ENCODE measurements at places on chromosomes 1 and 21.

DNA sequence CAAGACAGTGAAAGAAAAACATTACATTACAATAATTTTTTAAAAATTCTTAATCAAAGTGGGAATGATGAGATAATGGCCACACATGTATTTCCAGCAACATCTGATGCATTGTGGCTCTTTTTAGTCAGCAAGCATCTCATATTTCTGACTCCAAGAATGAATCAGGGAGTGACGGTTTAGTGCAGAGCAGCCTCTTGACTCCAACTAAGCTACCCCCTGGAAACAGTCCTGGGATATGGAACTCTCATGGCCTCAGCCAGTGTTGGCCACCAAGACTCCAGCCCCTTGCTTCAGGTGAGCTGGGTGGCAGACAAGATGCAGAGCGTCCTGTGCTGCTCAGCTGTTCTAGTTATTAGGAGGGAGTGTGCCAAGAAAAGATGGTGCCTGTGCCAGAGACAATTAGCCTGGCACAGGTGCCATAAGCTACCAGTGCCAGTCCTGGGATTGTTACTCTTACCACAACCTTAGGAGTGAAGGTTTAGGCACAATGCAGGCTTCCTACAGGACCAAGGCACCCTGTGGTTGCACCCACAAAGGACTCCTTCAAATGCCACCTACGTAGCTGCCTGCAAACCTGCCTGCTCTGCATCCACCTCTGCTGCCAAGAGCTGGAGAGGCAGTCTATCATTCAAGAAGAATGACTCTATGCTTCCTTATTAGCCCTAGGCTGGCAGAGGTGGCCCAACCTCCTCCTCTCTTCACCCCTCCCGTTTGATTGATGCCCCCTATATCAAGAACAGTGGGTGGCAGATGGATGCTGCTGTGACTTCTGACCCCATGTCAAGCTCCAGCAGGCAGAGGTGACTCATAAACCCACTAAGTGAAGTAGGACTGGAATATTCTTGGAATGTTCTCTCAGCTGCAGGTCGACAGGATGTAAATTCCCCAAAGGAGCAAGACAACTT is 6.0 kb upstream of the SEC16B start:
- DNase-seq, result peak; percentile 47
- no peak overlapping the region for H3K27ac ChIP-seq
- H3K4me3 ChIP-seq, result no peak overlapping the region
- H3K4me1 ChIP-seq, result peaks cover 6% of the 10 kb centered on the region
- H3K36me3 ChIP-seq, result no peaks in the 10 kb centered on the region

- no peak for DNase-seq
- H3K27me3 ChIP-seq, result no peaks in the 10 kb centered on the region
- no peak overlapping the region for H3K4me3 ChIP-seq
- H3K4me1 ChIP-seq, result peaks cover 22% of the 10 kb centered on the region
- H3K36me3 ChIP-seq, result no peaks in the 10 kb centered on the region
Measured at GRCh38 chr1:178109348-178110143, 15.6 kb downstream of the RASAL2 start.

GRCh38 chr1:94947437-94947836 is 20.5 kb upstream of the CNN3 start:
- H3K36me3 ChIP-seq, result no peaks in the 10 kb centered on the region
- H3K4me1 ChIP-seq, result peaks cover 5% of the 10 kb centered on the region
- H3K4me3 ChIP-seq, result no peak overlapping the region
- no peak overlapping the region for H3K27ac ChIP-seq
- DNase-seq, result no peak

GRCh38 chr1:45200906-45201500 is 5.4 kb downstream of the ZSWIM5 start:
- peaks cover 43% of the 10 kb centered on the region for H3K27me3 ChIP-seq
- H3K36me3 ChIP-seq, result no peaks in the 10 kb centered on the region
- H3K27ac ChIP-seq, result no peak overlapping the region

DNA sequence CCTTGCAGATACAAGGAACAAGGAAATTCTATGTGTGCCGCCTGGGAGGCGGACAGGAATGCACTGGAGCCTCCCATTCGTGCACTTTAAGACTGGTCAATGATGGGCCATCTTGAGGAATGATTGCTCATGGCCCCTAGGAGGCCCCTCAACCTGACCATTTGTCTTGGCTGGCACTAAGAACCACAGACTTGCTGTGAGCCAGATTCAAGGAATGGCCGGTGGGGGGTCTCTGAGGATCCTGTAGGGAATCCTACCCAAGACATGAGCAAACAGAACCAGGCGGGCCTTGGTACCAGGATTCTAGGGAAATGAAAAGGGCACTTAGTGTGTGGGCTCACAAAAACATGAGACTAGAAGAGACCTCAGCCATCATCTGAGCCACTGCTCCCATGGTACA is 28.1 kb upstream of the GOLT1A start:
- no peaks in the 10 kb centered on the region for H3K27me3 ChIP-seq
- H3K4me1 ChIP-seq, result no peaks in the 10 kb centered on the region
- peaks cover 92% of the 10 kb centered on the region for H3K36me3 ChIP-seq
- no peak overlapping the region for H3K4me3 ChIP-seq
- DNase-seq, result no peak

DNA sequence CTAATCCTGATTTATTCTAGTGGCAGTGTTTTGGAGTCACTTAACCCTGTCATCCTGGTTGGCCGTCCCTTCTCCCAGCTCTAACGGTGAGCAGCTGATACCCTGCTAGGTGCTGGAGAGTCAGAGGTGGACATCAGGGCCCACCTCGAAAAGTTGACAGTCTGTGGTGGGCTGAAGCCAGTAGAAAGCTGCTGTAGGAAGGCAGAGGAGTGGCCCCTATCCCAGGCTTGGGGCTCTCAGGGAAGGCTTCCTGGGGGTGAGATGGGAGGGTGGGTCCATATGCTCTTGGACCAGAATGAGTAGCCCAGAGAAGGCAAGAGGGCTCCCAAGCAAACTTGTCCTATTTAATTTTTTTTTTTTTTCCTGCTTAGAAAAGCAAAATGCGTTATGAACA is 475 bp upstream of the RPL5 start:
- H3K4me3 ChIP-seq, result peak overlapping the region; percentile 95
- peak overlapping the region; percentile 100 for H3K27ac ChIP-seq
- no peak for DNase-seq
- peaks cover 48% of the 10 kb centered on the region for H3K36me3 ChIP-seq
- H3K27me3 ChIP-seq, result no peaks in the 10 kb centered on the region
- peaks cover 28% of the 10 kb centered on the region for H3K4me1 ChIP-seq

DNA sequence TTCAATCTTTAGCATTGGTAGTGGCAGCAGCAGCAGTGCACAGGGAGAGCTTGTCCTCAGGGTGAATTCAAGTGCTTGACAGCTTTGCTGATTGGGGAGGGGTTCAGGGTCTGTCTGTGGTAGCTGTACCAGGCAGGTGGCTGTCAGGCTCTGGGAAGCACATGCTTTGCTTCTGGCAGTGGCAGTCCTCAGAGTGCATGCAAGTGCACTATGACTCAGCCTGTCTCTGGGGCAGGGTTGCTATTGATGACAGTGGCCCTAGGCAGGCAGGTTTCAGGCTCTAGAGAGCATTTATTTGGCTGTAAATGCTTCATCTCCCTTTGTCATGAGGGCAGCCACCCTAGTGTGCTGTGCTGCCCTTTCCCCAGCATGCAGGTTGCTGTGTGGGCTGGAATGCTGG is 251.9 kb upstream of the LRRC7 start:
- no peak for DNase-seq
- no peaks in the 10 kb centered on the region for H3K4me1 ChIP-seq
- no peak overlapping the region for H3K27ac ChIP-seq
- peaks cover 31% of the 10 kb centered on the region for H3K27me3 ChIP-seq
- no peaks in the 10 kb centered on the region for H3K36me3 ChIP-seq
- no peak overlapping the region for H3K4me3 ChIP-seq

DNA sequence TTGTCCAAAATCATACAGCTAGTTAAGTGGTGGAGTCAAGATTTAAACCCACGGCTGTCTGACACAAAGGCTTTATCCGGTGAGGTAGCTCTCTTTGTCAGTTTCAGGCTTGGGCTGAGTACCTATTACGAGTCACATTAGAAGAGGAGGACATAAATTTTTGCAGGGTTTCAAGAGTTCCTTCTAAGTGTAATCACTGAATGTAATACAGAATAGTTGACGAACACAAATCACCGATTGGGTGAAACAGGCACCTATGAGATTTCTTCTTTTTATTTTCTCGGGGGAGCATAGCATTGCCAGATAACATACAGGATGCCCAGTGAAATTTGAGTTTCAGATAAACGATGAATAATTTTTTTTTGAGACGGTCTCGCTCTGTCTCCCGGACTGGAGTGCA is 847 bp downstream of the PSMD4 start:
- H3K36me3 ChIP-seq, result peaks cover 38% of the 10 kb centered on the region
- peaks cover 24% of the 10 kb centered on the region for H3K4me1 ChIP-seq
- H3K27ac ChIP-seq, result peak overlapping the region; percentile 98

DNA sequence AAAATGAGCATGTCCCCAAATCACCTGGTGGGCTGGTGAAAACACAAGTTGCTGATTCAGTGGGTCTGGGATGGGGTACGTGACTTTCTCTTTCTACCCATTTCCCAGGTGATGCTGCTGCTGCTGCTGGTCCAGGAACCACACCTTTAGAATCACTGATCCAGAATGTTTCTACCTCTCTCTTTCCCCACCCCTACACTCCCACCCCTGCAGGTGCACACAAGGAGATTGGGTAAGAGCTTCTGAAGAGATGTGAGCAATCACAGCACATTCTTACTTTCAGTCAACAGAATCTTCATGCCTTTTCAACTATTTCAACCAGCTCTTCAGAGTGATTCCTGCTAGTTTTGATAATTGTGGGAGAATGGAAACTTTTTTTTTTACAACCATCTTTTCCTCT is 130.9 kb downstream of the LMX1A start:
- no peak overlapping the region for H3K27ac ChIP-seq
- DNase-seq, result no peak
- no peaks in the 10 kb centered on the region for H3K36me3 ChIP-seq

GRCh38 chr1:86926883-86927282 is 12.4 kb downstream of the HS2ST1 start:
- no peaks in the 10 kb centered on the region for H3K36me3 ChIP-seq
- H3K4me1 ChIP-seq, result peaks cover 16% of the 10 kb centered on the region
- no peaks in the 10 kb centered on the region for H3K27me3 ChIP-seq
- DNase-seq, result no peak
- H3K4me3 ChIP-seq, result no peak overlapping the region

GRCh38 chr21:46052703-46053651 is 44.9 kb upstream of the COL6A2 start:
- H3K4me1 ChIP-seq, result no peaks in the 10 kb centered on the region
- peak; percentile 61 for DNase-seq
- no peak overlapping the region for H3K4me3 ChIP-seq
- no peak overlapping the region for H3K27ac ChIP-seq

- peak overlapping the region; percentile 77 for H3K4me3 ChIP-seq
- H3K27me3 ChIP-seq, result no peaks in the 10 kb centered on the region
Measured at GRCh38 chr1:23343221-23344110, 618 bp downstream of the HNRNPR start.

GRCh38 chr1:226082959-226083301 is 20.4 kb downstream of the H3-3A start:
- no peaks in the 10 kb centered on the region for H3K36me3 ChIP-seq
- no peaks in the 10 kb centered on the region for H3K27me3 ChIP-seq
- peak overlapping the region; percentile 83 for H3K4me3 ChIP-seq
- DNase-seq, result peak; percentile 59

GRCh38 chr21:34994766-34995631 is 54.1 kb downstream of the RUNX1 start:
- H3K4me1 ChIP-seq, result no peaks in the 10 kb centered on the region
- no peak overlapping the region for H3K4me3 ChIP-seq
- peaks cover 6% of the 10 kb centered on the region for H3K36me3 ChIP-seq
- DNase-seq, result no peak
- H3K27me3 ChIP-seq, result no peaks in the 10 kb centered on the region
- H3K27ac ChIP-seq, result no peak overlapping the region

- no peak overlapping the region for H3K4me3 ChIP-seq
- H3K27ac ChIP-seq, result no peak overlapping the region
- H3K36me3 ChIP-seq, result peaks cover 32% of the 10 kb centered on the region
- H3K27me3 ChIP-seq, result no peaks in the 10 kb centered on the region
- no peak for DNase-seq
Measured at GRCh38 chr1:2300004-2300771, 72.1 kb downstream of the SKI start.

DNA sequence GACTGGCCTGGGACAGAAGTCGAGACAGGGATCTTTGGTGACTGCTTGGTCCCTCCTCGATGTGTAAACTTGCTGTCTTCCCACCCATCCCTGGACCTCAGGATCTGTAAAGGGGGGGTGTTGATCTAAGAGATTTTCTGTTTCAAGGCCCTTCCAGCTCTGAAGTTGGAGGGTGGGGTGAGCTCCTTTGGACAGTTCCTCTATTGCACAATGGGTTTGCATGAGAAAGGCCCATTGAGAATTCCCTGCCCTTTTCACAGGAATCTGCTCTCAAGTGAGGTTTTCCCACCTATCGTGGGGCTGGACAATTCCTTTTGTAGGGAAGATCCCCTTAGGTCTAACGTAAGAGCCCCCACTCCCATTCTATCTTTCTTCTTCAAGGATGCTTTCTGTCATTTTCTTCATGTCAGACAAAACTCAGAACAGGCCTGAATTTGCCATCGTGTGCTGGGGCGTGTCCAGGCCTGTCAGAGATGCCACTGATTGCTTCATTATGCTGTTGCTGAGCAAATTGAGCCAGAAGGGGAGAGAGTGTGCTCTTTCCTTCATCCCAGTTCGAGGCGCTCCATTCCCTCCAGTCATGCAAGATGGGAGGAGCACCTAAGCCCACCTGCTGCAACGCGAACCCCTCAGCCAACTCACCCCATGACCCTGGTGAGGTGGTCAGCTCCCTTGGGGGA is 149.9 kb upstream of the IGSF21 start:
- DNase-seq, result peak; percentile 69
- H3K27ac ChIP-seq, result peak overlapping the region; percentile 63
- H3K36me3 ChIP-seq, result no peaks in the 10 kb centered on the region
- H3K27me3 ChIP-seq, result peaks cover 41% of the 10 kb centered on the region

DNA sequence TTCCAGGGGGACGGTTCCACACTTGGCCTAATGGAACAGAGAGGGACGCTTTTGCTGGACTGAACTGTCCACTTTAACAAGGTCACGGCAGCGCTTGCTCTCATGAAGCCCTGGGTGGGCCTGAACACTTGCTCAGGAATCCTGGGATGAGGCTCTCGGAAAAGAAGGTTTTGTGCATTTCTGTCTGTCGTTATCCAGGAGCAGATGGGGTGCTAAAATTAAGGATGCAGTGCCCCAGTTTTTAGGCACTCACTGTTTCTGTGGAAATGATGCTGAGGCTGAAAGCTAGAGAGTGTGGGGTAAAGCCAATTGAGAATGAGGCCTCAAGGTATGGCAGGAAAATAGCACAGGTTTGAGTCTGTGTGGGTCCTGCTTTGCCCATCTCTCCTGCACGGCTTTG is 111.0 kb downstream of the DAB1 start:
- no peak overlapping the region for H3K27ac ChIP-seq
- no peak overlapping the region for H3K4me3 ChIP-seq
- no peaks in the 10 kb centered on the region for H3K27me3 ChIP-seq
- no peaks in the 10 kb centered on the region for H3K4me1 ChIP-seq
- no peaks in the 10 kb centered on the region for H3K36me3 ChIP-seq

- H3K4me1 ChIP-seq, result no peaks in the 10 kb centered on the region
- no peaks in the 10 kb centered on the region for H3K27me3 ChIP-seq
- peaks cover 84% of the 10 kb centered on the region for H3K36me3 ChIP-seq
- H3K27ac ChIP-seq, result no peak overlapping the region
Measured at GRCh38 chr1:109586055-109586454, 33.4 kb downstream of the GNAT2 start.
